NT2/D1 (cell line): ENCODE measurements at places on chromosomes 7 and 10.

GRCh38 chr10:44245601-44245938 lies 139.3 kb downstream of the CXCL12 start:
- no peak for DNase-seq

DNA sequence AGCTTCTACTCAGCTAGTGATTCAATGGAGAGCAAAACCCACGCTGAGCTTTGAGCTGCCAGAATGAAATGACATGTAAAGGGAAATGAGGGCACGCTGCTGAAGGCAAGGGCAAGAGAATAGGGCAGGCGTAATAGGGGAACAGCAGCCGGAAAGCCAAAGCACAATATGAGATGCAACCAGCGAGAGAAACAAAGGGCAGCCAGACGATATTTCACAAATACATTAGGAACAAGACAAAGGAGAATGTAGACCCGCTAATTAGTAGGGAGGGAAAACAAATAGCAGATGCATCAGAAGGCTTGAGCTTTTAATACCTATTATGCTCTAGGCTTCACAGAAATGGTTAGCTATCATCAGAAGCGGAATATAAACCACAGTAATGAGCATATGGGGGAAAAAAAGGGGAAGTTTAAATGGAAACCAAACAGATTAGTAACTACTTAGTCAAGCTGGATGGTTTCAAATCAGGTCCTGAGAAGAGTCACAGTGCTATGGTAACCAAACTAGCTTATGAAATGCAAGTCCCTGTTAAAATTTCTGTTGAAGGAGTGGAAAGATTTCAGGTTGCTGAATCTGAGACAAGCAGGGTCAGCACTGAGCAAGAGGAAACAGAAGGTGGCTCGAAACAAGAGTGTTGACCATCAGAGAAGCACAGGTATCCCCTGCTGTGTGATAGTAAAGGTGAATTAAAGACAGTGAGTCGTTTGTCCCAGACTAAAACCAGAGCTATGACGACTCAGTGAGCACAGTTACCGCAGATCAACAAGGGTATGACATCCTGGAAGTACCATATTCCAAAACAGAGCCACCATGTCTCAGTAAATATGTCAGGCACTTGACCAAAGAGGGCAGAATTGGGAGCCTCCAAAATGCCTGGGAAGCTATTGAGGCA lies 496.9 kb upstream of the CELF2 start:
- no peak for DNase-seq

- no peak for DNase-seq
Measured at GRCh38 chr10:114504769-114505579, 100.7 kb upstream of the AFAP1L2 start.

DNA sequence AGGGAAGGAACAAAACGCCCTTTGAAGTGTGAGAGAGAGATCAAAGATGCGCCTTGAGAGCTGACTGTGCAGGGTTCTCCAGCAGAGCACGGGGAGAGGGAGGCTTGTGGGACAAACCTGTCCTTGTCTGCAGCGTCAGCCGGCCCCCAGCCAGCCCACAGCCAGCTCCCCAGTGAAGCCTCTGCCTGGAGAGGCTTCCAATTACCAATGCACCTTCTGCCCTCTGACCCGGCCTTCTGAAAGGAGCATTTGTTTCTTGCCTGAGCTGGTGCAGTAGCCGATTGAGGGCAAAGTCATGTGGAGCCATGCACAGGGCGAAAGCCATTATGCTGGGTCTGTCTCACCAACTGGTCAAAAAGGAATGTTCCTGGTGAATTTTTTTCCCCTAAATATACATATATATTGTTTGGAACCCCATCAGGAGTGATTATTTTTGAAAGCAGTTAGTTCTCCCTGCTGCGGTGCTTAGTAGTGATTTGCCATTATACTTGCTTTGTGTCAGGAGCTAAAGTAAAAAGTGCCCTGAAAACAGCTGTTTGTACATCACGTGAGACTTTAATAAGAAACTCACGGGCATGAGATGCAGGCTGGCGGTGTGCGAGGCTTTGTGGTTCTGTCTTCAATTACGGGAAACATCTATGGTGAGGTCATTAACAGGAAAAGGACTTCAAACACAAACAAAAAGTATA lies 268.6 kb downstream of the KLF6 start:
- DNase-seq: no peak

GRCh38 chr7:68176974-68177373 lies 1180.3 kb downstream of the TYW1 start:
- DNase-seq: peak; percentile 80

DNA sequence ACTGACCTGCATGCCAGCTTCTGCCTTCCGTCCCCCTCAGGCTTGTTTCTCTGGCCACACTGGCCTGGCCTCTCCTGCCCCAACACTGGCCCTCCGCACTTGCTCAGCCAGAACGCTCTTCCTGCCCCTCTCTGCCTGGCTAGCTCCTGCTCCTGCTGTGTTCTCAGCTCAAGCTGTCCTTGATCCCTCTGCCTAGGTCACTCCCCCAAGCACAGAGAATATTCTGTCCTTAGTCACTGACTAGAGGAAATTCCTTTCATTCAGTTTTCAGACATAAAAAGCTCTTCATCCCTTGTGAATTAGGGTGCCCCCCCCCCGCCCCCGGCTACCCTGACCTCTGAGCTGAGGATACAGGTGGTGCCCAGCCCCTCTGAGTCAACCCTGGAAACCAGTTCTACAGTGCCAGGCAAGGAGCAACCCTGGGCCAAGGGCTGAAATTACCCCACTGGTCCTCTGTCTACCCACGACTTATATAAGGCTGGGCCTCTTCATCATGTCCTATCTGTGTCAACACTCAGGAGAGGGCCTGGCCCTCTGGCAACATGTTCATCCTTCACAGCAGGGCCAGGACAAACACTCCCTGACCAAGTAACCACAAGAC lies 6.6 kb upstream of the SGPL1 start:
- no peak for DNase-seq

DNA sequence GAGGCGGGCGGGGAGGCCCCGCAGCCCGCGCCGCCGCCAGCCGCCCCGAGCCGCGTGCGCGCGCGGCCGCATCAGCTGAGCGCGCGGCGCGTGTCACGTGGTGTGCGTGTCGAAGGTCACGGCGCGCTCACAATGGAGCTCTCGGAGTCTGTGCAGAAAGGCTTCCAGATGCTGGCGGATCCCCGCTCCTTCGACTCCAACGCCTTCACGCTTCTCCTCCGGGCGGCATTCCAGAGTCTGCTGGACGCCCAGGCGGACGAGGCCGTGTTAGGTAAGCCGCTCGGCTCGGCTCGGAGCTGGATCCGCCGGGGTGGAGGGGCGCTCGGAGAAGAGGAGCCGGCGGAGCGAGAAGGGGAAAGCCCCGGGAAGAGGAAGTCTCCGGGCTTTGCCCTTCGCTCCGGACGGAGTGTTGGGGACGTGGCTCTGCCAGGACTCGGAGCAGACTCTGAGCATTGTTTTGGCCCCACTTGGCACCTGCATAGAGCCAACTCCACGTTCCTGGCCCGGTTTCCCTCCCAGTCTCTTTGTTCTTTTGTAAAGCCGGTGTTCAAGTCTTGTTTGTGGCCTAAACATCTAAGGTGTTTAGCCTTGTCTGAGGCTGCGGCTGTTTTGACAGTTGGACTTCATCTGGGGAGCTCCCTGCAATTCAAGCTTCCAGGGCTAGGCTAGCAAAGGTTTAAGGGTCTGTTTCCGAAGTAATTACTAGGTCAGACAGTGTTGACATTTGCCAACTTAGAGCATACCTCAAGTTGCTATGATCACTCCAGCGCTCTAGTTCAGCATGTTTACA lies at the start of gene COMMD3:
TSS of gene COMMD3 (plus strand) at position 103 of the 790 bp plus-strand sequence. CDS start at position 133, 30 bp downstream.
- DNase-seq: no peak

- no peak for DNase-seq
Measured at GRCh38 chr7:55309040-55309991, 55.8 kb upstream of the LANCL2 start.

- DNase-seq: no peak
Measured at GRCh38 chr7:47721670-47722069, 139.8 kb upstream of the TNS3 start.

- DNase-seq: no peak
Measured at GRCh38 chr7:28571405-28571804, 159.1 kb downstream of the CREB5 start.

DNA sequence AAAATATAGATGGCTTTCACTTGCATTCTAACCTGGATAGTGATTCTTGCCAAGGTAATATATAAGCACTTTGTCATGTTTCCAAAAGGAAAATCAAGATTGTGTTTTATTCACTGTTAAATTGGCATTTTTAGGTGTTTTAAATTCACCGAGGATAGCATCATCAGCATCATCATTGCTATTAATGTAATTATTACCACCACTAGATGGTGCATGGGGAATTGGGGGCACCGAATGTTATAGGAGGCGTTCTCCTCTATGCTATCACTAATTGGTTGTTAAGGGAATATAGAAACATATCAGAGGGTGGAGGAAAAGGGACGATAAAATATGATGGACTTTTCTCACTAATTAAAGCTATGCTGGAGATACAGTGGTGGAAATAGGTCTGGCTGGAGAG lies 95.5 kb downstream of the CELF2 start:
- no peak for DNase-seq

DNA sequence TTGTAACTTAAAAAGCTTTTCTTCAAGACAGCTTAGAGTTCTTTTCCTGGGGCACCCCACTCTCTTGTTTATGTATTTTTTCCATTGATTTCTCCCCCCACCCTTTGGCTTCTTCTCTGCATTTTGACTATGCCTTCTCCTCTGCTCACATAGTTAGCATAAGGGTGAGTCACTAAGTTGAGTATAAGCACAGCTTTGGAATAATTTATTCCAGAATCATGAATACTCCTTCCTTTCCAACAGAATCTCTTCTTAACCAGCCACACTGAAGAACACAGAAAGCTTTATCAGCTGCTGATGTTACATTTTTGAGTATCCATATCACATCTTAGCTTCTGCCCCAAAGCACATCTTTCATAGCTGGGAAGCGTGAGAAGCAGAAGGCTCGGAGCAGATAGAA lies 449.5 kb upstream of the MKI67 start:
- no peak for DNase-seq

GRCh38 chr7:71389976-71390375 lies 258.0 kb downstream of the GALNT17 start:
- peak; percentile 6 for DNase-seq

GRCh38 chr10:121822180-121822579 lies 105.7 kb downstream of the ATE1 start:
- no peak for DNase-seq

DNA sequence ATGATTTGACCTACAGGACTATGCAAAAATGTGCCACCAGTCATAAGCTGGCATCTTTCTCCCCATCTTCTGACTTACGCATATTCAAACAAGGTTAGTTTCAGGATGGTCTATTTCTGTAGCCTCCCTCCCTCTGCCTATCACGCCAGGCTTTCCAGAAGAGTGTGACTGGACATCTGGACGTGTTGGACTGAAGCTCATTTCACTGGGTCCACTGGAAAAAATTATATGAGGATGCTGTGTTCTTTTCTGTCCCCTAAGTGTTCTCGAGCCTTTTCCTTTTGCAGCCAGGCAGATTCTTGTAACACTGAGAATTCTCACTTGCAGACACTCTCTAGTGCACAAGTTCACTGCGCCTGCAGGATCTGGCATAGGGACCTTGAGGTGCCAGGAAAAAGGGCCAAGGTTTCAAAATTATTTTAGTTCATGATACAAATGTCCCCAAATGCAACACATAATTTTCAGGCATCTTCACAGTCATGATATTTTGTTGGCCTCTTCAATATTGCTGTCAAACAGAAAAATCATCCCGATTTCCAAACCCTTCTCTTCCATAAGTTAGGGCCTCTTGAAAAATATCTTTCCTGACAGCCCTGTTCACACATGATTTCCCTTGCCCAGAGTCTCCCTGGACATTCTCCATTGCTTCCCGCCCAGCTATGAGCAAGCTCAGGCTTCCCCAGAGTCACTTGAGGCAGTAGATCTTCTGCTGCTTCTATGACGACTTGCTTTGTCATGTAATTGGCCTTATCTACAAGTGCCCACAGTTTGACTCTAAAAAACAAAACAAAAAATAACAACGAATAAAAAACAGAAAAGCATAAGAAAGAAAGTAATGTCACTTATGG lies 170.4 kb downstream of the BMPER start:
- DNase-seq: no peak

GRCh38 chr10:70858759-70859158 lies 29.6 kb downstream of the PCBD1 start:
- no peak for DNase-seq

DNA sequence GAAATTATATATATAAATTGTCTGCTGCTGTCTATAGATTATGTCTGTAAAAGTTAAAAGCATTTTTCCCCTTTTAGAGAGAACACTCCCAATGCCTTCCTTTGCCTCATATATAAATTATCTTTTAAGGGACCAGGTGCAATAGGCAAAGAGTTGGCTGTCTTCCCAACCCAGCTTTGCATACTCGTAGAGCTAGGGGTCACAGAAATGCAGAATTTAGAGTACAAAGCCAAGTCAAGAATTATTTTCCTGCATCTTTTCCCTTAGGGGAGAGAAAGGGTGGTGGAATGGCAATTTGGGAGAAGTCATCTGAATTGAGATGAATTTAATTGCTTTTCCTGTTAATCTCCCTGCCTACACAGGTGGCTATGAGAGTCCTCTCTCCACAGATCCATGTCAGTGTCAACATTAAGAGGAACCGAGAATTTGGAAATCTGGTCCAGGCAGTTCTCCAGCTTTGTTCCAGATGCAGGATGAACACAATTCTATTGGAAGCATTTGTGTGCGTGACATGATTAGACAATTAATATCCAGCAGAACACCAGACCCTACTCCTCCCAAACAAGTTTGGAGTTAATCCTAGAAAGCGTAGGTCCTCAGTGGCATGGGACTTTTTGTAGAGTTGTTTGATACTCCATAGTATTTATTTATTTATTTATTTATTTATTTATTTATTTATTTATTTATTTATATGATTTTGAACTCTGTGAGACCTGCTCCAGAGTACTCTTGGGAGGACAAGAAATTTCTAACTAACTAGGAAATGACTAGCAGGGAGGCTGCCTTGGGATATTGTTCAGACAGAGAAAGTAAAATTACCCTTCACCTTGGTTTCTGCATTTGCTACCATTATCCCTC lies 80.3 kb upstream of the SKAP2 start:
- DNase-seq: no peak

DNA sequence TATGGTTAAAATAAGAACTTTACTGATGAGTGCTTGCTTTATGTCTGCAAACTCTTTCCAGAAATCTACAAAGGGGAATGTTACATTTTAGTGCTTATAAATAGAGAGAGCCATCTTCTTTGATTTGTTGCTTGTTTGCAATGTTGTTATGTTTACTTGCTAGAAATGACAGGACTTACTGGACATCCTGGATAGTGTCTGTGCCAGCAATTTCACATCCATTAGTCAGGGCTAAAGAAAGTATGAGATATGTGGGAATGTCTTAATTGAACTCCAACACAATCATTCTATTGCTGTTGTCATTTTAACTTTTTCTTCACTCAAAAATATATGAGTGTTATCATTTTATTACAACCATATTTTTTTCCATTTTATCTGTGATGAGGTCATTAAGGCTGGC lies 453.2 kb downstream of the TNS3 start:
- DNase-seq: no peak
